ENCODE measurements at places on chromosomes 11 and 22. TPM values are rescaled to one million over a fixed set of nuclear protein-coding genes. Genes with fewer than 3 reads are reported as not detected.
A peak's percentile ranks its signal among the peaks of the same experiment; 100 is the strongest.

Gene RAB38
- 0.67 TPM for total RNA-seq

Gene PIWIL4
- 1.6 TPM for total RNA-seq

Gene GPHA2
- 0.47 TPM for total RNA-seq

Gene DDIAS
- total RNA-seq, result 0.86 TPM

Gene MPZL3
- 29.9 TPM for total RNA-seq

DNA sequence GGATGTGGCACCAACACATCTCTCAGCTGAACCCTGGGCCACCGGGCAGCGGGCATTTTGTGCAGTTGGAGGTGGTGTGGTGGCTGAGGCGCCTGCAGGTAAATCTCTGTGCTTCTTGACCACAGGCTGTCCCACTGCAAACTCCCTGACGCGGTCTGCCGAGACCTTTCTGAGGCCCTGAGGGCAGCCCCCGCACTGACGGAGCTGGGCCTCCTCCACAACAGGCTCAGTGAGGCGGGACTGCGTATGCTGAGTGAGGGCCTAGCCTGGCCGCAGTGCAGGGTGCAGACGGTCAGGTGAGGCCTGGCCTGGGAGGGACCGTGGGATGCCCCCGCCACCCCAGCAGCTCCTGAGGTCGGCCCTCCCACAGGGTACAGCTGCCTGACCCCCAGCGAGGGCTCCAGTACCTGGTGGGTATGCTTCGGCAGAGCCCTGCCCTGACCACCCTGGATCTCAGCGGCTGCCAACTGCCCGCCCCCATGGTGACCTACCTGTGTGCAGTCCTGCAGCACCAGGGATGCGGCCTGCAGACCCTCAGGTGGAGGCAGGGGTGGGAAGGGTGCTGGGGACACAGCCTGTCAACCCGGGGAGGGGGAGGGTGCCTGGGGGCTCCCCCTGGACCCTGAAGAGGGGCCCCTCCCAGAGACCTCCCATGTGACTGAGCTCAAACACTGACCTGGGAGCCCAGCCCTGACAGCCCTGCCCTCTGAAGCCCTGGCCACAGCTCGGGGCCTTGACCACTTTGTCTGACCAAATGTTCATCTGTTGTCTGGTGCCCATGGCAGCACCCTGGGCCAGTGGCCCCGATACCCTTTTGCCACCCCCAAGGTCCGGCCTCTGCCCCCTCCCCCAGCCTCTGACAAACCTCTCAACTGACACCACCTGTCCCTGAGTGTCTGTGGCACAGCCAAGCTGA lies 4.6 kb upstream of the PGGHG start:
- H3K27ac ChIP-seq, result no peak overlapping the region
- H3K4me3 ChIP-seq, result no peak overlapping the region
- H3K36me3 ChIP-seq, result no peaks in the 10 kb centered on the region
- DNase-seq, result no peak

DNA sequence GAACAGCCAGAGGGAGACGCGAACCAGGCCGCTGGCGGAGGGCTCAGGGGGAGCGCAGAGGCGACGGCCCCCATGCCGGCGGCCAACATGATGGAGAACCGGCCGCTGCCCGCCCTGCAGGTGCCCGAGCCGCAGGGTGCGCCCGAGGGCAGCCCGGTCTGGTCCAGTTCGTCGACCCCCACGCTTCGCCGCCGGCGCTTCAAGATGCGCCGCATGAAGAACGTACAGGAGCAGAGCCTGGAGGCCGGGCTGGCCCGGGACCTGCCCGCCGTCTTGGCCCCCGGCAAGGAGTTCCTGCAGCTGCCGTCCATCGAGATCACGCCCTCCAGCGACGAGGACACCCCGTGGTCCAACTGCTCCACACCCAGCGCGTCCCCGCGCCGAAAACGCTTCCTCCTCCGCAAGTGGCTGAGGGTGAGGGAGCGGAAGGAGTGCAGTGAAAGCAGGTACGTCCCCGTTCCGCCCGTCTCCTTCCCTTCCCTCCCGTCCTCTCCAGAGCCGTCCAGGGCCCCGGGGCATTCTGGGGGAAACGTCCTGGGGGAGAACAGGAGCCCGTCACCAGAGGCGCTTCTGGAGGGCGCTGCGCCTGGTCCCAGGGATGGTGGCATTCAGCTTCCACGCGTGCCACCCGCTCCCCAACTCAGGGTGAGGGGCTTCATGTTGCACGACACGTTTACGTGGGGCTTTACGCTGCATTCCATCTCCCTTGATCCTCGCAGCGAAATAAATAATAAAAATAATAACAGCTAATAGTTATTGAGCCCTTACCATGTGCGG lies 840 bp downstream of the GRAMD1B start:
- H3K27ac ChIP-seq, result peak overlapping the region; percentile 67
- DNase-seq, result peak; percentile 73

DNA sequence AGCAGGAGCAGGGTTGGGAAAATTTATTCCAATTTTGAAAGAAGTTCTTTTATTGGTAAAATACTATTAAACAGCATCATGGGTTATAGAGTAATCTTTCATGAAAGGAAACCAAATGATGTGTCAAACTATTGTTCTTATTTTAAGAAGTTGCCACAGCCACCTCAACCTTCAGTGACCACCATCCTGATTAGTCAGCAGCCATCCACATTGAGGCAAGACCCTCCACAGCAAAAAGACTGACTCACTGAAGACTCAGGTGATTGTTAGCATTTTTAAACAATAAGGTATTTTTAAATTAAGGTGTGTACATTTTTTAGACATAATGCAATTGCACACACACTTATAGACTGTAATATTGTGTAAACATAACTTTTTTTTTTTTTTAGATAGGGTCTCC lies 3.7 kb upstream of the HEPHL1 start:
- no peak overlapping the region for H3K27ac ChIP-seq
- no peaks in the 10 kb centered on the region for H3K36me3 ChIP-seq
